ENCODE measurements at places on chromosomes 2 and 18. TPM values are rescaled to one million over a fixed set of nuclear protein-coding genes. Genes with fewer than 3 reads are reported as not detected.

Gene TUBB8B
- not detected for total RNA-seq

Gene AP1S3
- total RNA-seq: 35.4 TPM

Gene CARF
- 1.9 TPM for total RNA-seq

Gene OR6B2
- total RNA-seq: not detected

Gene ANKRD30BL
- not detected for total RNA-seq

Gene FZD7
- total RNA-seq: 7.3 TPM

Measured in A549 treated with ZK216348 at 1 μM for 4 hours (cell line).